Cardiac muscle cell (in vitro differentiated cells and primary cell): ENCODE measurements at places on chromosomes 2 and 18.

- no peak for DNase-seq
Measured at GRCh38 chr2:176492583-176492982, 223.3 kb downstream of the MTX2 start.

- no peak for DNase-seq
Measured at GRCh38 chr2:204170411-204170810, 233.8 kb downstream of the ICOS start.

- peak; percentile 78 for DNase-seq
Measured at GRCh38 chr2:47069628-47070154, 85.4 kb downstream of the STPG4 start.

DNA sequence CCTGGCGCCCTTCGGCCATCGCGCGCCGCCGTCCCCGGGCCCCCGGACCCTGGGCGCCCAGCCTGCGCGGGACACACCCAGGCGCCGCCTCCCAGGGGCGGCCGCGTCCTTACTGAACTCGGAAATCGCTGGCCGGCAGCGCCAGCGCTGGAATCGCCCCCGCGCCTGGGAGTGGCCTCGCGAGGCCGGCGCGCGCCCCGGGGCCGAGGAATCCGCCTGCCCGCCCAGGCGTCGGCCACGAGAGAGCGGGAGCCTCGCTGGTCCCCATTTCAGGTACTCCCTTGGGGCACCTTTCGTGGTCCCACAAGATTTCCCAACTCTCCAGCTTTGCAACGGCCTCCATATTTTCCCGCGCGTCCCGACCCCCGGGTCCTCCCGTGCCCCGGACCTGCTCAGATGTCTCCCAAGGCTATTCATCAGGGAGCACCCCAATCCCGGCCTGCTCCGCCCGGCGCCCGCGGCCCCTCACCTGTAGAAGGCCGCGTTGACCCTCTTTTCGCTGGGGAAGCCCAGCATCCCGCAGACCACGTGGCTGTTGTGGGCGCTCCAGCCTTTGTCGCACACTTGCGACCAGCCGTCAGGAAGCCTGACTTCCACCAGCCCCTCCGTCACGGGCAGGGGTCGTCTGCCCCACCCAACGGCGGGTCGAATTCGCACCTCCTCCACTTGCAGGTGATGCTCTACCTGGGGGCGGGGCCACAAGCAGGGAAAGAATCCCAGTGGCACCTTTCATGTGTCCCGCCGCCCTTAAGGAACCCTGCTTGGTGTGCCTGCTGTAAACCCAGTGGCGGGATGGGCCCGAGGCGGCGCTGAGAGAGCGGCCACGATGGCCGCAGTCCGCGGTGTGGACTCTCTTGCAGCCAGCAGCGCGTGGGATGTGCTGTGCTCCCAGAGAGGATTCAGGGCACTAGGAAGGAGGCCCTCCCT, 4.6 kb downstream of the LOXL3 start:
- DNase-seq = peak; percentile 76

- no peak for DNase-seq
Measured at GRCh38 chr2:46747297-46747818, 168.2 kb downstream of the MCFD2 start.

DNA sequence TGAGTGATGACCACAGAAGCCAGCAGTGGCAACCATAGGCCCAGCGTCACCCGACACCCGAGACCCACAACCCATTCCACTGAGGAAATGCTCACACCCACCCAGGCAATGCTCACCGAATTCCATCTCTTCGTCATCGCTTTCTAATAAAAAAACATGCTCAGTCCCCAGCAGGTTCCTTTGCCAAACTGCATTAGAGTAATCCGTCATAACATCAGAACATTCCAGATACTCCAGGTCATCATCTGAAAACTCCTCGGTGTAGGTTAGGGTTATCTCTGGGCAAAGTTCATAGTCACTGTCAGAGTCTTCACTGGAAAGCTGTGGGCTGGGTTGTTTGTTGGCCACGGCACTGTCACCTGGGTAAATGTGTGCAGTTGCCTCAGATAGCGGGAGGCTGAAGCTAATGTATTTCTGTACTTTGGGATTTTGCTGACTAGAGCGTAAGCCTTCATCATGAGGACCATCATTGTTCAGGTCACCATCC, 49.3 kb downstream of the ALPK2 start:
- peak; percentile 50 for DNase-seq

DNA sequence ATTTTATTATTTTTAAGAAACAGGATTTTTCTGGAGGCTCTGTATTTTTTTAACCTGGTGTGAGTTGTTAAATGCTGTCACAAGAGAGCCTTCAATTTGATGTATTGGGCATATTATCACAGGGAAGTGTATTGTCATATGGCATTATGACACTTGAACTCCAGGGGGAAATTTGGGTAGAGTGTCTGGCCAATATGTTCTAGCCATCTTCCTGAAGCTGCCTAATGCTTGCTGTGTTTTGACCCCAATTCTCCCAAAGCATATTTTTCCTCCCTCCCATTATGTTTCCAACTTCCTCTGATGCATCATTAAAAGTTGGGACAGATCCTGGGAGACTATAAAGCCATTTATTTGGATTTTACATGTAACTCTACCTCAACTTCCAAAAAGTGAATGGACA, 214.1 kb upstream of the SESTD1 start:
- no peak for DNase-seq

- DNase-seq = no peak
Measured at GRCh38 chr2:124258140-124258880, 233.2 kb downstream of the CNTNAP5 start.

- DNase-seq = peak; percentile 82
Measured at GRCh38 chr2:214069254-214069653, 341.6 kb upstream of the VWC2L start.
